ENCODE measurements at places on chromosomes 11 and 22. TPM values are rescaled to one million over a fixed set of nuclear protein-coding genes. Genes with fewer than 3 reads are reported as not detected.

C1QTNF5 gene
- total RNA-seq, result 1.8 TPM

GRCh38 chr22:46287873-46288751 is 8.6 kb upstream of the GTSE1 start:
- peak; percentile 52 for DNase-seq

GRCh38 chr11:36703055-36703404 is 105.0 kb upstream of the RAG2 start:
- DNase-seq, result no peak

GAB4 gene
- total RNA-seq, result not detected

DNA sequence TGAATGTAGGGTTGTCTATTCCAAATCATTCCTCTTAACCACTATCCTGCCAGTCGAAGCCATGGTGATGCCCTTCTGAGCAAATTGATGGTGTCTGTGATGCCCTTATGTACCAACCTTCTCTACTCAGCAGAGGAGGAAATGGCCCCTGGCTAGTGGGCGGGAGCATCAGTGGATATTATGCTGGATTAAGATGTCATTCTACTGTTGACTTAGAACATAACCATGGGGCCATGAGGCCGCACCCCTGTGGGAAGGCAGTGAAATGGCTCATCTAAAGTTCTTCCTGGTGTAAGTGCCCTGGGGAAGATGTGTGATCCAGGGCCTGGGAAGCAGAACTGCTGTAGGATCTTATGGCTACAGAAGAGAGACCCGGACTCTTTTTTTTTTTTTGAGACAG is 20.7 kb upstream of the P2RY2 start:
- no peak for DNase-seq

DNA sequence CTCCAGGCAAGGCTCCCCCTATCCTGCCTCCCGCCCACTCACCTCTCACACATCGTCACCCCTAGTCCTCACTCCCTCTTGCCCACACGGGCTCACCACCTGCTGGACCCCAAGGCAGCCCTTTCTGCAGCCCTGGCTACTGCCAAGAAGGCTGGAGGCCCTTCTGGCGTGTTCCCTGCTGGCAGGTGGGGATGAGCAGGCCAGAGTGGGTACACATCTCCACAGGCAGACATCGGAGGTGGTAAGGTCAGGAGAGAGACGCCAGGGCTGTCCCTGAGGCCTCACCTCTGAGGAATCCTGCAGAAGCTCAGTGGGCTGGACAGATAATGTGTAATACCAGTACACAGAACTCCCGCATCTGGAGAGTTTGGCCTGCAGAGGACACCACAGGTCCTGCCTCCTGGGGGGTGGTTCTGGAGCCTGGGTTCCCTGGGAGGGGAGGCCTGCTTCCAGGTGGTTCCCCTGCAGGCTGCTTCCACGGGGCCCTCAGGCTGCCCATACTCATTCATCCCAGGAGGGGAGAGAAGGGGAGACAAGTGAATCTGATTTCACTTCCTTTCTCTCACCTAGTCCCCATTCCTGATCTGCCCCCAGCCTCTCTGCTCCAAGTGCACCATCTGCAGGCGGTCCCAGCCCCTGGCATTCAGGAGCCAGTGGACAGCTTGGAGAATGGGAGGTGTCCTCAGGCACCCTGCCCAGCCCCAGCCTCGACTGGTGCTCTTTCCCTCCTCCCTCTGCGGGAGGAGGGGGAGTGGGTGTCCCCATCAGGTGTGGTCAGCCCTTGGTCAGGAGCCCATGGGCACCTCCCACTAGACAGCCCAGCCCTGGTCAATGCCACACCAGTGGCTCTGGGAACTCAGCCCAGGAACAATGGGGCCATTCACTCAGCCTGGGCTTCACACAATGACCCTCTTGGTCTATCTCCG is 6.1 kb upstream of the CHST1 start:
- peak; percentile 27 for DNase-seq

DNA sequence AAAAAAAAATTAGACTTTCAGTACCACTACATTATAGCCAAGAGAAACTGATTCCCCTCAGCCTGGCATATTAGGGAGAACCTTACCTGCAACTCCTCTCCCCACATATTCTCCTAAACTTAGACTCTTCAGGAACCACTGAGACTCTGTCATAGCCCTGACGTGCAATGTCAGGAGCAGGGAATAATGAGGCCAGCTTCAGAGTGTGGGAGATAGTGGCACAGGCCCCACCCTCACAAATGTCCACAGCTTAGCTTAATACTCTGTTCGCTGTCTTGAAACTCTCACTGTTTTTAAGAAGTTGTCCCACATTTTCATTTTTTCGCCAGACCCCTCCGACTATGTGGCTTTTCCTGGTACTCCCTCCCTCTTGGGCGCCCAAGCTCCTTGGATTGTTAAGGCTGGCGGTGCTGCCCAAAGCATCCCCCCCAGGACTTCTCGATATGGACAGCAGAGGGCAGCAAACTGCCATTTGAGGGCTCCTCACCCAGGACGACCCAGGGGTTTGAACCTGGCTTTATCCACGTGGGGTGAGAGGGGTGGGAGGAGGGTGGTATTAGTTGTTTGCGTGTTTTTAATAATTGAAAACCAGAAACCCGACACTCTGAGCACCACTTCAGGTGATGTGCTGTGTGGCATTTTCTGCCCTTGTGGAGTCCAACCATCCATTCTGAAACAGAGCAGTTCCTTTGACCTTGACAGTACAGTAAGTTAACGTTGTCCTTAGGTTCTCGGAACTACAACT is 45.2 kb upstream of the RASSF10 start:
- peak; percentile 70 for DNase-seq

- DNase-seq, result no peak
These were observed 12.9 kb downstream of the ANO1 start for GRCh38 chr11:70090961-70091381.

OR52B4 gene
- total RNA-seq, result not detected

DNA sequence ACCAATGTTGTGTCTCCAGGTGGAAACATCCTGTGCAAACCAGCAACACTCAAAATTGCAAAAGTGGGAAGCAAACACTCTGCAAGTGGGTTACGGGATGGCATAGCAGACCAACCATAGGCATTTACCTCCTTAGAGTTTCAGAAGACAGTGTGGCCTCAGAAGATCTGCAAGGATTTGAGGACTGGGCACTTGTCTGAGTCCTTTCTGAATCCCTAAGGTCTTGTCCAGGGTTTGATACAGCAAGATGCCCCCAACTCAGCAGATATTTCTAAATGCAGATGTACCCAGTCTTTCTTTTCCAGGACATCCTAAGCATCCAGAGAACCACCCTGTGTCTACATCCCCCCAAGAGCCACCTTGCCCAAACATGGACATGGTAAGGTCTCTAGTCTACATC is 51.7 kb upstream of the SHANK2 start:
- no peak for DNase-seq

- no peak for DNase-seq
These were observed 89.0 kb downstream of the RELT start for GRCh38 chr11:73465023-73465675.

DNA sequence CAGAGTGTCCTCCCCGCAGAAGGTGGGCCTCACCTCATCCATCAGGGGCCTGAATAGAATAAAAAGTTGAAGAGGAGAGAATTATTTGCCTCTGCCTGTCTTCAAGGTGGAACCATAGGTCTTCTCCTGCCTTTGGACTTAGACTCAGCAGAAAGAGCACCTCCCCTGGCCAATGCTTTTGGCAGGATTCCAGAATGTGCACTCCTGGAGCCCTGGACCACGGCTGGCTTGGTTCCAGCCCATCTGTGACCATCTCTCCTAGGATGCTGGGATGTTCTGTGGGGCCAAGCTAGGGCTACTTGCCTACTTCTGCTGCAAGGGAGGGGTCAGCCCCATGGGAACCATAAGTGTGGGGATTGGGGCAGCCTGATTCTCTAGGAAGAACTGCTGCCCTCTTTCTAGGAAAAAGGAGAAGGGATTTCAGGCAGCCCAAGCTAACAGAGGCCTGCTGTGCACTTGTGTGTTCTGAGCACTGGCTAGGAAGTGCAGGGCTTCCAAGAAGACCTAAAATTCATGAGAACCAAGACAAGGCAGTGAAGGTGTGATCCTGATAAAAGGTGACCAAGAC is 32.2 kb upstream of the SHANK2 start:
- no peak for DNase-seq
